ENCODE measurements at places on chromosomes 2 and 18. TPM values are rescaled to one million over a fixed set of nuclear protein-coding genes. Genes with fewer than 3 reads are reported as not detected.

Gene RNU2-63P
- 88.5 TPM for total RNA-seq

Gene GPR17
- total RNA-seq, result 0.30 TPM

Gene SLC4A5
- total RNA-seq, result 0.30 TPM

Gene CXCR4
- total RNA-seq, result 167 TPM

Gene SEPTIN10
- 93.5 TPM for total RNA-seq

Gene CCBE1
- 1.2 TPM for total RNA-seq

Gene HMSD
- total RNA-seq, result 0.65 TPM

Gene PTPRN
- total RNA-seq, result under 0.01 TPM

Gene SNX17
- total RNA-seq, result 162 TPM

Gene ALPG
- not detected for total RNA-seq

Gene CD8B2
- not detected for total RNA-seq

Gene MOGAT1
- not detected for total RNA-seq

Gene TOGARAM2
- total RNA-seq, result not detected

Gene PPP1R1C
- not detected for total RNA-seq

Gene ANKRD23
- 0.65 TPM for total RNA-seq

Gene RBMS1
- 69.0 TPM for total RNA-seq

Gene EVX2
- not detected for total RNA-seq

Gene ACOXL
- not detected for total RNA-seq

Gene OTOS
- not detected for total RNA-seq

Gene CPLX4
- total RNA-seq, result not detected

Gene C1QL2
- 0.15 TPM for total RNA-seq

Gene CREG2
- total RNA-seq, result 0.97 TPM

Gene METTL21A
- total RNA-seq, result 15.9 TPM

Gene GALNT13
- total RNA-seq, result under 0.01 TPM

Gene BUB1
- 35.7 TPM for total RNA-seq

Gene AQP12A
- not detected for total RNA-seq

Gene MCFD2
- total RNA-seq, result 121 TPM
